ENCODE measurements at places on chromosomes 7 and 10.

DNA sequence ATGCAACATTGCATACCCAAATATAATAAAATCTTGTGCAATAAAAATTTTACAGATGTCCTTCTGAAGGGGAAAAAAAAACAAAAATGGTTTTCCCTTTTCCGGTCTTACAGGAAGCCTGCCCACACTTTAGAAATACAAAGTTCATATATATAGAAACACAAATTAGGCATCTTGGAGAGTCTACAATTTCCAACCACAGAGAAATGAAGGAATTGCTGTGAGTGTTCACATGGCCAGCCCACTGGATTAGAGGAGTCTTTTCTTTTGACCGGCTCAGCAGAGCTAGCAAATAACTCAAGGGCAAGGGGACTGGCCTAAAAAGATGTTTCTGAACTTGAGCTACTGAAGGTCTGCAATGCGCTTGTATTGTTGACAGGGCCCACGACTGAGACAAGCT, 92.4 kb downstream of the GLI3 start:
- DNase-seq, result peak; percentile 44

- DNase-seq, result no peak
Observed at GRCh38 chr10:119133949-119134348, 30.0 kb downstream of the DENND10 start.

GRCh38 chr7:27245124-27245797, 2.7 kb downstream of the EVX1 start:
- DNase-seq, result no peak

DNA sequence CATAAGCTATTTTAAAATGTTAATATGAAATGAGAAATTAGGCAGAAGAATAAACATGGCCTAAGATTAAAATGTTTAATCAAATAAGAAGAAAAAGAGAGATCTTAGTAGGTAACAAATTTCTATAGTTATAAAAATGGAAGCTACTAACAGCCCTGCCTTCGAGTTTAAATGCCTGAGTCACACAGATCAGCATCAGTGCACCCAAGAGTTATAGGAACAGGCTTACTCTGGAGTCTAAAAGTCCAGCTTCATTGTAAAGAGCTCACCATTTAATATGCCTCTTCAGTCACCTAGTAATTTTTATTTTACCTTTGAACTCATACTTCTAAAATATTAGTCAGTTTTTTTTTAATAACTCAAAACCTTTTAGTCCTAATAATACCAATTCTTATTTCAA, 52.6 kb downstream of the BRI3 start:
- no peak for DNase-seq

- no peak for DNase-seq
Observed at GRCh38 chr10:64484811-64485330, 963.7 kb downstream of the REEP3 start.

DNA sequence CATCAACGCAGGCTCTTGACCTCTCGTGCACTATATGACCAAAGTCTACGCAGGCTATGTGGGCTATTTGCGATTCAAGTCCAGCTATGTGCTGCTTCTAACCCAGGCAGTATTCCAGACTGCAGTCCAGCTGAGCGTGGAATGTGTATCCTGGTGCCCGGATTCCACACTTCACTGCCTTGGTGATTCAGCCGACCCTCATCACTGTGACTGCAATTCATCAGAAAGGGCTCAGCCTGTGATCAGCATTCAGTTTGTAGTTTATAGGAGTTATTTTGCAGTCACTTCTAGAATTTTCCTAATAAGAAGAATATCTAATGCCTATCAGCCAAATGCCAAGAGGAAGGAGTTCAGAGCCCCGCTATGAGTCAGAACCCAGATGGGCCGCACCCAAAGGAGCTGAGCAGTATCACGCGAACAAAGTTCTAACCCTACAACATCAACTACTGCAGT, 119.8 kb upstream of the LANCL2 start:
- peak; percentile 48 for DNase-seq

GRCh38 chr10:93110472-93111146, 36.9 kb downstream of the CYP26A1 start:
- no peak for DNase-seq

DNA sequence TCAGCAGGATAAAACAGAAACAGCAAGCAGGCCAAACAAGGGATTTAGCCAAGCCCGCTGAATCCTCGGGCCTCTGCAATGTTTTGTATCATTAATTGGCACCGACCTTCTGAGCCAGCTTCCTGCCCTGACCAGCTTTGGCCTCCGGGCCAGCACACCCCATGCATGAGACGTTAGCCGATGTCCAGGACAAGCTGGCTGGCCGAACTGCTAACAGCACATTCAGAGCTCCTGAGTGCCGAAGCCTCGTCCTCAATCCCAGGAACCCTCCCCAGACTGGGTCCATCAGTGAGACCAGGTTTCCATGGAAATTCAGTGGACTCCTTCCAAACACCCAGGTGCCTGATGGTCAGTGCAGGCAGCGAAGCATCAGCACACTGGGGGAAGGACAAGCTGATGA, 134.3 kb upstream of the PFKP start:
- no peak for DNase-seq
